Activated effector memory CD4-positive, alpha-beta T cell treated with Interleukin-2 at 50 U/mL for 16 hours (primary cell): ENCODE measurements at places on chromosomes 5 and 9.

DNA sequence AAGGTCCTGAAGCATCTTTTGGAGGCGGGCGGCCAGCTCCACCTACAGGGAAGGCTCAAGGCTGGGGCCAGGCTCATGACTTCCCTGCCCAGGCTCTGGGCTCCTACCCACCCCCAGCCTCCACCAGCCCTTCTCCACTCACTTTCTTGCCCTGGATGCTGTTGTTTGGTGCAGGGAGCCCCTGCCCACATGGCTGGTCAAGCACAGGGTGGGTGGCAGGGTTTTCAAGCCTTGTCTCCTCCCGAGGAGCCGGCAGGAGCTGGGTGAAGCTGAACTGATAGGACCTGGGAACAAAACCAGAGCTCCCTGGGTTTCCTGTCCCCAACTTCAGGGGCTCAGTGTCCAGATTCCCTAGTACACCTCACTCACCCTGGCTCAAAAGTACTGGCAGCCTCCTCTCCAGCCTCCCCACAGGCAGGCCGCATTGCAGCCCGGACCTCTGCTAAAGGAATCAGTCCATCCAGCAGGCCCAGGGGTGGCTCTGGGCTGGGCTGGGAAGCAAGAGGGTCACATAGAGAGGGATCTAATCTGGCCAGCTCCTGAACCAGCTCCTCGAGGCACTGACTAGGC lies 6.9 kb downstream of the SHROOM1 start:
- no peak for DNase-seq

DNA sequence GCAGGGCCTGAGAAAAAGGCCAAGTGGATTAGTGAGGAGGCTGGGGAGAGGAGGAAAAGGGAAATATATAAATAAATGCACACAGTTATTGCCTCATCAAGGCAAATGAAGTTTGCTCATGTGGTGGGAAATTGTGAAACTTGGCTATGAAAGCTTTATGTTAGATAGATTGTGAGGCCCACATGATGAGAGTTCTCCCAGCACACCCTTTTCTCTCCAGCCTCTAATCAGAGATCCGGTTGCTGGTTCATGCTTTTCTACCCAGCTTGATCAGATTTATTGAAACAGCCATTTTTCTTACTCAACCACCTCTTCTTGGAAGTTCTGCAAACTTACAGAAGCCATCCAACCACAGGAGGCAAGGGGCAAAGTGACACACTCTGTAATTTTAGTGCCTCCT lies 125.8 kb upstream of the KLF4 start:
- DNase-seq: no peak

GRCh38 chr9:27353474-27354229 lies 56.7 kb upstream of the EQTN start:
- no peak for DNase-seq

DNA sequence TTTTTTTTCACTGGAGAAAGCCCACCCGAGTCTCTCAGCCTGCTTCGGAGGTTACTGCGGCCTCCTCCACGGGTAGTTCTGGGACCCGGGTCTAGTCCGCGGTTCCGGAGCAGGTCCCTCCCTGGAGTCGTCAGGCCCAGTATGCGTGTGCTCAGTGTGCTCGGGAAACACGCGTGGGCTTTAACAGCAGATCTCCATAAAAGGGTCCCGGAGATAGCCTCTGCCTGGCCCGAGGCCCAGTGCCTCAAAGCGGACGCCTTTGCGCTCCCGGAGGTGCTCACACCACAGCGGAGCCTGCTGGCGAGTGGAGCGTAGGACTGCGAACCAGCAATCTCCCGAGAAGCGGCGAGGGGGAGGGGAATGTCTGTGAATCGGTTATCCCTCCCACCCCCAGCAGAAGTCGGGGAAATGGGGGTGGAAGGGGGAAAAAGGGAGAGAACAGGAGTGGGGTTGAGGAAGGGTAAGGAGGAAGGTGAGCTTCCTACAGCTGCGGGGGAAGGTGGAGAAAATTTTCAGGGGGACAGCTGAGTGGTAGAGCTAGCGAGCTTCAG lies 28.7 kb downstream of the CDKN2A start:
- DNase-seq: no peak

- DNase-seq: no peak
Measured at GRCh38 chr9:79621916-79622575, 50.3 kb downstream of the TLE4 start.
